ENCODE measurements at places on chromosomes 12 and 14.

DNA sequence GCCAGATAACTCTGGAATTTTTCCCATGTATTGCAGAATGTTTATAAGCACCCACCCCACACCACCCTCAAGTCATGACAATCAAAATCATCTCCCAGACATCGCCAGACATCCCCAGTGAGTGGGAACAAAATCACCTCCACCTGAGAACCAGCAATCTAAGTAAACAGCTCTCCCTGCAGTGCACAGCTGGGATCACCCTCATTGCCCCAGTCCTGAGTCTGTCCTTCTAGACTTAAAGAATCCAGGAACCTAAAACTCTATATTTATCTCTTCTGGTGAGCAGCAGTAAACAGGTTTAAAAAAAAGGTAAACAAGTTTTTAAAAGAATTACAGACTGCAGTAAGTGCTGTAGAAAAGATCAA is 43.3 kb upstream of the CMKLR1 start:
- DNase-seq: no peak

- no peak for DNase-seq
Observed at GRCh38 chr12:25734529-25735180, 181.6 kb upstream of the LMNTD1 start.

DNA sequence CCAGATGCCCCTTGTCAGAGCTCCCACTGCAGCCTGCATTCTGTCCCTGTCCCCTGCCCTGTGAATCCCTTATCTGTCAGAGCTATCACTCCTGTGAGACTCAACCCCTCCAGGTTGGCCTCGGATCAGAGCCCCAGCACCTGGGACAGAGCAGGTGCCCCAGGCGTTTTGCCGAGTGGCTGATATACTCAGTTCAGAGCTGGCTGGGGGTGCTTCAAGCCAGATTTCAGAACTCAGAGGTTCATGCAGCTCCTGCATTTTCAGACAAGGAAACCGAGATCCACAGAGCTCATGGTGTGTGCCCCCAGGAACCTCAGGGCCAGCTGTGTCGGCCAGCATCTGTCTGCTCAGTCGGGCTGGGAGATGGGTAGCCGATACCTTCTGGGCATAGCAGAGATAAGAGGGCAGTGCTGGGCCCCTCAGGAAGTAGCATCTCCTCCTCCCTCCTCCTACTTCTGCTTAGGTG is 228.0 kb upstream of the RTL1 start:
- DNase-seq: no peak

- no peak for DNase-seq
Observed at GRCh38 chr12:92971859-92972524, 42.9 kb upstream of the EEA1 start.

- no peak for DNase-seq
Observed at GRCh38 chr14:97318380-97318779, 521.2 kb downstream of the VRK1 start.
